ENCODE measurements at places on chromosomes 12 and 14.

DNA sequence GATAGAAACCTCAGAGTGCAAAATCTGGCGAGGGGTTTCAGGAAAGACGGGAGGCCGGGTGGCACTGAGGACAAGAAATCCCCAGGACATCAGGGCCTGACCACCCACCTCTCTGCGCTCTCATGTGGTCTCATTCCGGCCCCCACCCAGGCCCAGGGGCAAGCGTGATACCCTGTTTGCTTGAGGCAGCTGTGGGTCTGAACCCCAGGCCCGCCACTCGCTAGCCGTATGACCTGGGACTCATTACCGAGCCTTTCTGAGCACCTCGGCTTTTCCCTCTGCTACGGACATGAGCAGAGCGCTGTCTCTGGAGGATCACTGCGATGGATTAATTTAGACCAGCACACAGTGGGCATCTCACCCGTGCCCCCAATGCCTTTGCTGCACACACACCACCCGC is 25.5 kb upstream of the BCDIN3D start:
- DNase-seq = no peak

DNA sequence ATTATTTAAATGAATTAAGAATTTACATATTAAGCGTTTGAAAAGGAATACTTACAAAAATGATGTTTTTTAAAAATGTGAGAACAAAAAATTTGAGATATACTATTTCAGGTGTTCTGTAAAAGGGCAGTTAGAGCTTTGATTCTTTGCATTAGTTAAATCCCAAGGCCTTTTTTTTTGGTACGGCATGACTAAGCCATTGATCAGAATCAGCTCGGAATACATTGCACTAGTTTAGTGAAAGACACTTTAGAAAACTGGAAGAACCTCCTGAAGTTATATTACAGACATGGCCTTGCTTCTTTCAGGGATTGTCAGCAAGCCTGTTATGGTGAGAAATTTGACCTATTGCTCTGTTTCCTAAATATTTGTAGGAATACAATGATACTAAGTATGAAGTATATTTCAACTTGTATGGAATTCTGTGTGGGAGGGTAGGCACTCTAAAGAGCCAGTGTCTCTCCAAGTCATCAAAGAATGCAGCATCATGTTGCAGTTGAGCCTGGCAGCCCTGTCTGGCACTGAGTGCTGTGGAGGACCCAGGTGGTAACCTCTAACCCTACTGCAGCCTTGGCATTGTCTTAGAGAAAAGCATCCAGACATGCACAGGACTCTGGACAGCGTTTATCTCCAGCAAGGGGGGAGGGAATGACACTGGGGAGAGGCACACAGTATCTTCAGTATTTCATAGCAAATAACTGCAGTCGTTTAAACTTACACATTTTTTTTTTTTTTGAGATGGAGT is 1.5 kb downstream of the KLC1 start:
- DNase-seq = no peak

DNA sequence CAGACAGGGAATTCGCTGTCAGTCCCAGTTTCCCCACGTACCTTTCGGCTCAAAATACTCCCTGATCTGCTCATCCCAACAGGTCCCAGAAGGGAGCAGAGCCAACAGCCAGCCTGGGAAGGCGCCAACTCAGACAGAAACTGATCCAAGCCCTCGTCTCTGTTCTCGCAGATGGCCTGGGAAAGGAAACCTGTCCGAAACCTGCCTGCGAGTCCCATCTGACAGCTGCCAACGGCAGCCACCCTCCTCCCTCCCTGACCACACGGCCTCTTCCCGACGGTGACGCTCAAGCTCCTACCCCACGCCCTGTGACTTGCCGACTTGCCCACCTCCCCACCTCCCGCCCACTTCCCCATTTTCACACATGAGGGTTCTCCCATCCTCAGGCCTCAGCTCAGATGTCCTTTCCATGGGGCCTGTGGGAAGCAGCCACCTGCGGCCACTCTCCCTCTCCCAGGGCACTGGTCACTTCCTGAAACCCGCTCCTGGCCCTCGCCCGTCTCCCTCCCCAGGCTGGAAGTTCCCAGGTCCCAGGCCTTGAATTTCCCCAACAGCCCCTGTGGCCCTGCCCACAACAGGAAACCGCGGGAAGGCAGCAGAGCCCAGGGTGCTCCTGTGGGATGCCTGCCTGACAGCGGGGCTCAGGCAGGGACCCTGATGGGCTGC is 60.9 kb upstream of the FBRSL1 start:
- DNase-seq = no peak

DNA sequence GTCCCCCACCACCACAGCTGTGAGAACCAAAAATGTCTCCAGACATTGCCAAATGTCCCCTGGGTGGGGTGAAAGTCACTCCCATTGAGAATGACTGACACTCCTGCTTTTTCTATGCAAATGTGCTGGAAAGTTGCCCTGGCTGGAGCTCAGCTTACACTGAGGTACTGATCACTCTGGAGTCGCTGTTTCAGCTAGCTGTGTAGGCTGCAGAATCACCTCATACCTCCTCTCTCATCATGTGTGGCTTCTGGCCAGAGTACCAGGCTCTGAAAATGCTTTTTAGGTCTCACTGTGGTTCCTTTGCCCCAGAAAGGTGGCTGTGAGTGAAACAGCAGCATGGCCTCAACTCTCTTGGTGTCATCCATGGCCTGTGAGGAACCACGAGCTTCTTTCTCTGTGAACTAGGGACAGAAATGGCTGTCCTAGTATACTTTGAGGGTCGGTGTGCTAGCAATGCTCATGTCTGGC is 414.4 kb downstream of the DPF3 start:
- DNase-seq = no peak

DNA sequence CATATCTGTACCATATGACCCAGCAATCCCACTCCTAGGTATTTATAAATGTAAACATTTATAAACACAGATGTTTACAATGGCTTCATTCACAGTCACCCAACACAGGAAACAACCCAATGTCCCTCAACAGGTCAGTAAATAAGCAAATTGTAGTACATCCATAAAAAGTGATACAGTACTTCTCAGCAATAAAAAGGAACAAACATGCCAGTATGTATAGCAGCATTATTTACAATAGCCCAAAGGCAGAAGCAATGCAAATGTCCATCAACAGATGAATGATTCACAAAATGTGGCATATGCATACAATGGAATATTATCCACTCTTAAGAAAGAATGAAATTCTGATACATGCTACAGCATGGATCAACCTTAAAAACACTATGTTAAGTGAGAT is 27.6 kb upstream of the MAP3K9 start:
- no peak for DNase-seq

- DNase-seq = no peak
These were observed 562 bp upstream of the GLIPR1L2 start for GRCh38 chr12:75390156-75390898.

DNA sequence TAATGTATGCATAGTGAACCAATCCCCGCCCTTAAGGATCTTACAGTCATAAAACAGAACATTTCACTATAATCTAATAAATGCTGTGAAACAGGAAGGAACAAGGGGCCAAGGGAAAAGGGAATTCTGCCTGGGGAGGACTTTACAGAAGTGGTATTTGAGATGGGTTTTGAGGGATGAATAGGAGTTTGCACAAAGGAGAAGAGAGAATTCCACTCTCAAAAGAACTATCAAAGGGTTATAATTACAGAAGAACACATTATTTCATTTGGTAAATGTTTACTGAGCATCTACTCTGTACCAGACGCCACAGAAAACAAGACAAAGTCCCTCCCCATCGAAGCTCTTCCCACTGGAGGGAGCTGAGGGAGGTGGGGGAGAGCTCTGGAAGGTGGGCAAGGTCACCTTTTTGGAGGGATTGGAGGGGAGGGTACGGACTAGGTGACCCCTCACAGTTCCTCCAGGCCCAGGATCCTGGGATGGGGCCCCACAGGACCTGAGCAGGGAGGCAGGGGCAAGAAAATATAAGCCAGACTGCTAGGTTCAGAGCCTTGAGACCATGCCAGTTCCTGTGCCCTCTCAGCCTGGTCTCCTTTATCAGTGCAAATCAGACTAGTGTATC is 24.5 kb downstream of the PHETA1 start:
- DNase-seq = no peak

DNA sequence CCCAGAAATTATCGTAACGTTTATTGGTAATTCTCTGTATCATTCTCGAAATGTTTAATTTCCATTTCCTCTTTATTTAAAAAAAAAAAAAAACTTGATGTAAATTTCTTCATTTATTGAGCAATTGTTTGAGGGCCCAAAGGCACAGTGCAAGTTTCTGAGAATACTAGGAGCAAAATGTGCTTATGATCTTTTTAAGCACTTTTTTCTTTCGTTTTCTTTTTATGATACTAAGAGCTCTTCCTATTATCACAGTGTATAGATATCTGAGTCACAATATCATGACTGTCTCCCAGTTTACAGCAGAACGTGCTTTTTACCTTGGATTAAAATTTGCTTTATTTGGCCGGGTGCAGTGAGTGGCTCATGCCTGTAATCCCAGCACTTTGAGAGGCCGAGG is 5.6 kb downstream of the ATP2A2 start:
- no peak for DNase-seq

- DNase-seq = no peak
These were observed 691.6 kb downstream of the TMTC2 start for GRCh38 chr12:83378186-83378727.

GRCh38 chr12:122090759-122091515 is 12.4 kb downstream of the MLXIP start:
- DNase-seq = no peak

DNA sequence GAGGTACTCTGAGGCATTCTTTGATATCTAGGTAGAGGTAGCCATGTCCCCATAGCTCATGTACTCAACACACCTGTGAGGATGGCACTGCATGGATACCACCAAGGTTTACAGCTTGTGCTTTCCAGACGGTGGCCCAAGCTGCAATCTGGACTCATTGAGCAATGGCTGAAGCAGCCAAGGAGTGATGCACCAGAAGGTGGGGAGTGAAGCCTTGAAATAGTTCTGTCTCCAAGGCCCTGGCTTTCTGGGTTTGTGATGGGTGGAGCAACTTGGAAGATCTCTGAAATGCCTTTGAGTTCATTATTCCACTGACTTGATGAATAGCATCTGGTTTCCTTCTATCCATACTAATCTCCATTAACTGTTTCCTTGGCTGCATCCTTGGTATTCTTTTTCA is 290.0 kb upstream of the NOVA1 start:
- DNase-seq = no peak

DNA sequence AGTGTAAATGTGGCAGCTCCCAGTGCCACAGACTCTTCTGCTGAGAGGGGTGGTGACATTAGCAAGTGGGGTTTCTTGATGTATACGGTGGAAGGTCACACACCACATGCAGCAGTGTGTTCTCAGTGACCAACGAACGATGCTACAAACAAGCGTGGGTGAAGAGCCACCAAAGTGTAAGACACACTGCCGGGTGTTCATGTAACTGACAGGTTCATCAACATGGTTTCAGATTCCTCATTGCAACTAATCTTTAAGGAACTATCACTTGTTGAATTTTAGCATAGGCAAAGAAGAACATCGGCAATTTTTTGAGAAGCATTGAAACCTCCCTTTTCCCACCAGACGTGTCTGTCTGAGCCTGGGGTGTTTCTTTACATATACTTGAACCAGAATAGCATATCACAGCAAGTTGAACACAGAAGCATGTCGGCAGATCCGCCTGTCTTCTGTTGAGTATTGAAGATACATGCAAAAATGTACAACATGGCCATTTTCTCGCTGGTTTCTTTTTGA is 58.8 kb downstream of the PPP2R5C start:
- DNase-seq = no peak

DNA sequence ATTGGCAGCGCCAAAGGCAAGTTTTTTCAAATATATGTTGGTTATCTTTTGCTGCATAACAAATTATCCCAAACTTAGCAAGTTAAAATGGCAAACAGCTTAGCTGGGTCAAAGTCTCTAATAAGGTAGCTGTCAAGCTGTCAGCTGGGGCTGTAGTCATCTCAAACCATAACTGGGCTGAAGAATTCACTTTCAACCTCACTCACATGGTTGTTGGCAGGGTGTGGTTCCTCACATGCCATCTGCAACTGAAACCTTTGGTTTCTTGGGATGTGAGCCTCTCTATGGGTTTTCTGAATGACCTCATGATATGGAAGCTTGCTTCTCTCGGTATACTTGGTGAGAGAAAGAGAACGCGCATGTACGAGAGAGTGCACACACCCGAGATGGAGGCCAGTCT is 125.4 kb downstream of the LRIG3 start:
- DNase-seq = no peak

GRCh38 chr12:72089678-72090077 is 151.0 kb downstream of the TPH2 start:
- no peak for DNase-seq

DNA sequence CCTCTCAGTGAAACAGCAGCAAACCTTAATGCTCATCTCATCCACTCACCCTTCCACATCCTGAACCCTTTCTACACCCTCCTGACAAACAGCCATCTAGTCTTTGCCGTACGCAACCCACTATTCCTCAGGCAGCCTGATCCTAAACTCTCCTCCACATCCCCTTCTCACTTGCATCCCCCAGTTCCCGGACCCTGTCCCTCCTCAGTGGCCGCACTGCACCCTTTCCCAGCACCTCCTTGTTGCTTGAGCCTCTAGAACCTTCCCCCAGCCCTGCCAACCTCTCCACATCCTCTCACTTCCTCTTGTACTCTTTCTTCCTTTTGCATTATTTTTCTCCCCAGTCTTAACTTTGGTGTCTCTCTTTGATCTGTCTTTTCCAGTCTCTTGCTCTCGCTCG is 42.9 kb downstream of the IQSEC3 start:
- DNase-seq = no peak

DNA sequence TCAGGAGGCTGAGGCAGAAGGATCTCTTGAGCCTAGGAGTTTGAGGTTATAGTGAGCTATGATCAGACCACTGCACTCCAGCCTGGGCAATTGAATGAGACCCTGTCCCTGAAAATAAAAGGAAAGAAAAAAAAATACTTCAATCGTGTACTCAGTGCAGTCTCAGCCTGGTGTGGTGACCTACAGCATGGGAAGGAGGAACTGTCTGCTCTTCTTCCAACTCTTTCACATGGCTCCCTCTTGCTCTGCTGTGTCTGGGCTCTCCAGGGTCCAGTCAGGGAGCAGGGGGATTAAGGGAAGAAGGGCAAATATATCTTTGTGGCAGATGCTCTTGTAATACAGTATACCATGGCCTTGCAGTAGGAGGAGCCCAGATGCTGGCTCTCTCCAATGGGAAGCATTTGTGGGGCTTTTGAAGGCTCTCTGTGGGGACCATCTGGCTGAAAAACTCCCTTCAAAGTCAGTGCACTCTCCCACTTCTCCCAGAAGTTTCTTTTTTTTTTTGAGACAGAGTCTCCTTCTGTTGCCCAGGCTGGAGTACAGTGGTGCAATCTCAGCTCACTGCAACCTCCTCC is 76.6 kb upstream of the TMPO start:
- DNase-seq = no peak
